ENCODE measurements at places on chromosomes 1 and 21.

DNA sequence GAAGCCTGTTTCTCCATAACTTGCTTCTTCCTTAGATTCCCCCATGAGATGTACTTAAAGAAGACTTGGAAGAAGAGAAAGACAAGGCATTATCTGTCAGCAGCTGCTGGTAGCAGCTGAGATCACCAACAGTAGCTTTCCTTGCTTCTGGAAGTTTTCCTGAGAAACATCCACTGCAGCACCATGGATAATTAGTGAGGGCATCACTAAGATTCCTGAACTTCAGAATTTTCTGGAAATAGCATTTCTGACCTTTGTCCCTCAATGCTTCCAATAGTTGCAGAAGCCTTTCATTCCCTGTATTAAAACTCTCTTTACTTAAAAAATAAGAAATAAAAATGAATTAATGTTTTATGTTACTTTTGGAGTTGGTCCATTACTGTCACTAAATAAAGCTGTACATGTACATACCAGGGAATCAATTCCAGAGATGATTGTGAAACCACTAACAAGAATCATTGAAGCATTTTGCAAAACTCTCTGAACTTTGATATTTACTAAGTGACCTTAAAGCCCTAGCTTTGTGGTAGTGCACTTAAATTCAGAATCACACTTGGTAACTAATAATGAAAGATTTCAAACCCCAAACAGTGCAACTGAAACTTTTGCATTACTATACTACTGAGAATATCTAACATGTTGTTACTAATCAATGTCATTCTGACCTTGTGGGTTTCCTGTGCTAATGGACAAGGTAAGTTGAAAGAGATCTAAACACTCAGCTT is at the start of gene CFHR4:
Gene CFHR4, plus strand, starts transcription at position 538 of the 725 bp plus-strand sequence. Its CDS starts 99 bp downstream, at position 637.
- no peak for DNase-seq

DNA sequence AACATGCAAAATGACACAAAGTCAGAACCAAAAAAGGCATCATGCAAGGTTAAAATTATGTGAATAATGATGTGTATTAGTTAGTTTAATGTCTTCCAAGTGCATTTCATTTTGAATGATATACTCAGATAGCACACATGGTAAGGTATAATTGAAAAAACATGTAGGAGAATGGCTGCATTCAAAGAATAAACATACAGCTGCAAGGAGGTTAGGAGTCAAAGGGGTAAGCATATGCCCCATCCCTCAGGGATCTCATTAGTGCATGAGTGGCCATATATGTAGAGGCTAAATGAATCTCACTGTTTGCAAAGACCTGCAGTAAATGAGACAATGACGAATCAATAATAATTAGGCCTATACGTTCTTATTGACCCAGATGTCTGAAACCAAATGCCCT is 179.7 kb upstream of the HOOK1 start:
- no peak for DNase-seq

GRCh38 chr21:29571949-29572348 is 273.2 kb downstream of the BACH1 start:
- DNase-seq: no peak

GRCh38 chr1:14626869-14627607 is 28.6 kb downstream of the KAZN start:
- DNase-seq: no peak

DNA sequence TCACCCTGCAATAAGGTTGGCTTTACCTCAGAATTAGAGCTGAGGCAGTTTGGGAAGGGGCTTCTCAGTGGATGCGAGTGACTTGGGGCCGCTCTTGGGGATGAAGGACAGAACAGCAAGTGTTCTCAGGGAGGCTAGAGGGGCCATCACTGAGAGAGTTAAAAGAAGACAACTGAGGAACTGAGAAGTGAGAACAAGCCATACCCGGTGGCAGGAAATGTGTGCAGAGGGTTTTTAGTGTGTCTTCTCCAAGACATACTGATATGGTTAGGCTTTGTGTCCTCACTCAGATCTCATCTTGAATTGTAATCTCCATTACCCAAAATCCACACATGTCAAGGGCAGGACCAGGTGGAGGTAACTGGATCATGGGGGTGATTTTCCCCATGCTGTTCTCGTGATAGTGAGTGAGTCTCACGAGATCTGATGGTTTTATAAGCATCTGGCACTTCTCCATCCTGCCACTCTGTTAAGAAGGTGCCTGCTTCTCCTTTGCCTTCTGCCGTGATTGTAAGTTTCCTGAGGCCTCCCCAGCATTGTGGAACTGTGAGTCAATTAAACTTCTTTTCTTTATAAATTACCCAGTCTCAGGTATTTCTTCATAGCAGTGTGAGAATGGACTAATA is 75.8 kb downstream of the PCBP3 start:
- DNase-seq: no peak

DNA sequence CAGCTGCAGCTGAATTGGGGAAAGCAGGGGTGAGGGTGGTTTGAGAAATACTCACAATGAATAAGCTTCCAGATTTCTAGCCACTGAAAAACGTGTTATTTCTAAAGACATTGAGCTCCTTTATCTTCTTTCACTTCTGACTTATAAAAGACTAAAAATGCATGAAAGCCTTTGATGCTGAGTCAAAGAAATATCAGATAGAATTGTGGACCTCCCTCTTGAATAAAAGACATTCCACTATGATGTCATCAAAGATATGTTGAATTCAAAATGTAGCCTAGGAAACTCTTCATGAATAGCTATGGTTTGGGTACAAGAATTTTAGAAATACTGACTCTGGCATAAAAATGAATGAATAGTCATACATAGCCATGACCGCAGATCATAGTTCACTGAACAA is 44.7 kb upstream of the COL24A1 start:
- DNase-seq: no peak

DNA sequence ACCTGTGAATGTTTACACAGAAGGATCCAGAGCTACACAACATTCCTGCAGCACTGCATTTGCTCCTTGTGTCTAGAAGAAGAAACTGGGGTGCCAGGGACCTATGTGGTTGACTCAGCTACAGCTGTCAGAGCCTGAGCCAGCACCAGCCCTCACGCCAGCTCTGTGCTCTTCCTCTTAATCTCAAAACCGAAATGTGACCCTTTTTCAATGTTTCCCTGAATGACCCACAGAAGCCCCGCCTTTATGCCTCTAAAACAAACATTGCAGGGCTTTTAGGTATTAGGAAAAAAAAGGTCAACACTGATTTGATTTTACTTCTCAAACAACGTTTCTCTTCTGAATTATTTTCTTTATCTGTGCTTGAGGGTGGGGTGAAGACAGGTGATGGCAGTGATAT is 260.5 kb downstream of the DYRK1A start:
- no peak for DNase-seq

- DNase-seq: no peak
These were observed 101.4 kb downstream of the BEND5 start for GRCh38 chr1:48675251-48675650.

DNA sequence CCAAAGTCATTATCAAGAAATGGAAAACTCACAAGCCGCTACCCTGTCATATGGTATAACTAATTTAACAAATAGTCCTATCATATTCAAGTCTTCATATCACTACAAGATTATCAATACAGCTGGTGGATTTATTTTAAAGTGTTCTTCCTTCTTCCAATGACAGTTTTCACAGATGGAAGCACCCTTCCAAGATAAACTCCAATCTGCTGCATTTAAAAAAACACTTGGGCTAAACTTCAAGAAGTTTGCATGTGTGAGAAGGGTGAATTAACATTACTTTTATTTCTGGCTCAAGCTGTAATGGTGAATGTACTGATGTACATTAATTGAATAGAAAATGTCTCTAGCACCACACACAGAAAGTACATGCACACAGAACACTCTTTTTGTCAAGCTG is 192.4 kb downstream of the DPYD start:
- DNase-seq: no peak

- no peak for DNase-seq
These were observed 10.5 kb downstream of the MTX1 start for GRCh38 chr1:155218854-155219591.

- no peak for DNase-seq
These were observed 58.5 kb upstream of the SH3GLB1 start for GRCh38 chr1:86645851-86646250.

GRCh38 chr1:91523482-91523881 is 22.8 kb downstream of the CDC7 start:
- no peak for DNase-seq

DNA sequence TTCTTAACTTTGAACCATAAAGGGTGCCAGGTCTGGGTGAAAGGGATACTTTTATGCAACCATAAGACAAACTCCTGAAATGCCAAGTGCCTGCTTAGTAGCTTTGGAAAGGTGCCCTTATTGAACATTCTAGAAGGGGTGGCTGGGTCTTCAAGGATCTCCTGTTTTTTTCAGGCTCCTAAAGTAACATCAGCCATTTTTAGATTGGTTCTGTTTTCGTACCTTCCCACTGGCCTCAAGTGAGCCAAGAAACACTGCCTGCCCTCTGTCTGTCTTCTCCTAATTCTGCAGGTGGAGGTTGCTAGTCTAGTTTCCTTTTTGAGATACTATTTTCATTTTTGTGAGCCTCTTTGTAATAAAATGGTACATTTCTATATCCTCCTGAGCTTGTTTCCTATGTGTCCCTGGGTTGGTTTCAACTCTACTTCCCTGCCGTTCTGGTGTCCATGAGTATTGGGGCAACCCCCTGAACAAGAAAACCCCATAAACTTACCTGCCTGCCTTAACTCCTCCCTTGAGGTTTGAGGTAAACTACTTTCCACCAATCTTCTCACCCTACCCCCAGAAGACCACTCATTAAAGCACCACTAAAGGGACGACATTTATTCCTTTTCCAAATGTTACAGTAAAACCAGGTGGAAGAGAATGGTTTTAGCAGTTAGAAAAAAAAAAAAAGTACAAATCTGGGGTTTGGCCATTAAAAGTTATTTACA is 2.6 kb downstream of the MARCKSL1 start:
- no peak for DNase-seq

DNA sequence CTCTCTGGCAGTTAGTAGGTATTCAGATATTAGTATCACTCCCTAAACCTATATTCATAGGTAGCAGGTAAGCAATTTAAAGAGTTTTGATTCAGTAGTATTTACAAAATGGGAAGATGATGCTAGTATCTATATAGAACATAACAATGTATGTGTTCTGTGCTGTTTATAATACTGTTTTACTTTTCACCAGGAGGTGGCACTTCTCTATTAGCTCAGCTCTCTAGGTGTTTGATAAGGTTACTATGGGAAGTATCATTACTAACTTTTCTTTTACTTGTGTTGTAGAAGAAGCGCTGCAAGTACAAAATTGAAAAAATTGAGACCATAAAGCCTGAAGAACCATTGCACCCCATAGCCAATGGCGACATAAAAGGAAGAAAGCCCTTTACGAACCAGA is 49.4 kb upstream of the FASLG start:
- DNase-seq: peak; percentile 60

DNA sequence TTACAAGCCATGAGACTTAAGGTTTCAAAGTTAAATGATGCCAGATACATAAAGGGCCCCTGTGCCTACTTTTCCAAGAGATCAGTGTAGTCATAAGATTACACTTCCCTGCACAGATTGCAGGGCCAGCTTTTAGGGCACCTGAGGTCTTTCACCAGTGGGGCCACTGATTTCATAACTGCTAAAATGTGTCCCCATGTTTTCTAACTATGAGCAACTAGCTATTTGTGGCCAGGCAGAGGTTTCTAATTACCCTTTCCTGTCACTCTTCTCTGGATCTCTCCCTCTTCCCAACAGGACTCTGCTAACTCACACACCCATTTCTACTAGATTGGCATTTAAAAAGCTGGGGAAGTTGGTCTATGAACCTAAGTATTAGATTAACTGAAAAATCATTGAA is 207.1 kb upstream of the SGIP1 start:
- DNase-seq: no peak

GRCh38 chr21:44931137-44931500 is 8.7 kb upstream of the SLX9 start:
- no peak for DNase-seq

Measured in CD4-positive, alpha-beta T cell treated with Interleukin-4 for 4 hours (primary cell).